ENCODE measurements at places on chromosomes 1 and 21. TPM values are rescaled to one million over a fixed set of nuclear protein-coding genes. Genes with fewer than 3 reads are reported as not detected.

The CGN gene
- under 0.01 TPM for total RNA-seq

The RPE65 gene
- total RNA-seq: not detected

The IL22RA1 gene
- total RNA-seq: not detected

The DCDC2B gene
- not detected for total RNA-seq

The BNIPL gene
- 0.16 TPM for total RNA-seq

The SPRR1A gene
- total RNA-seq: not detected

The C1orf94 gene
- total RNA-seq: not detected

The SGIP1 gene
- total RNA-seq: 20.3 TPM

The CD1B gene
- total RNA-seq: not detected

The FCER1G gene
- total RNA-seq: not detected

All from bronchial smooth muscle cell (primary cell).